ENCODE measurements at places on chromosomes 13 and 19.
A peak's percentile ranks its signal among the peaks of the same experiment; 100 is the strongest.

- DNase-seq, result peak; percentile 9
Measured at GRCh38 chr13:40304391-40304790, 362.1 kb downstream of the FOXO1 start.

GRCh38 chr19:40982594-40983101, 8.4 kb upstream of the CYP2B6 start:
- no peak for DNase-seq

DNA sequence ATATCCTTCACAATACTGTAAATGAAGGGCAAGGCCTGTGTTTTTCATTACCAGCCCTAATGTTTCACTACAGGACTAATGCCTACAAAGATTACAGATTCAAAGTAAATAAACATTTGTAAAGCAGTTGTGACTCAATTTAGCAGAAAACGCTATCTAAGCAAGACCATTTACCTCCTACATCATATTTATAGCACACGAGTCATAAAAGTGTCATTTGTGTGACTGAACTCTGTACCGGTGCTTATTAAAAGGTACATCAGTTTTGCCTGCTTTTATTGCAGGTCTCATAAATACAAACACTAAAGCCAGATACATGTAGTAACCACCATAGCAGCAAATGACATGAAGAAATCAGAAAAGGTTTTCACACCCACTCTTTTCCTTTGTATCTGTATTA, 61.5 kb upstream of the SLC15A1 start:
- DNase-seq, result no peak

GRCh38 chr19:33510462-33511194, 11.0 kb downstream of the PEPD start:
- DNase-seq, result no peak

- no peak for DNase-seq
Measured at GRCh38 chr19:43101950-43102349, 19.4 kb upstream of the PSG2 start.

DNA sequence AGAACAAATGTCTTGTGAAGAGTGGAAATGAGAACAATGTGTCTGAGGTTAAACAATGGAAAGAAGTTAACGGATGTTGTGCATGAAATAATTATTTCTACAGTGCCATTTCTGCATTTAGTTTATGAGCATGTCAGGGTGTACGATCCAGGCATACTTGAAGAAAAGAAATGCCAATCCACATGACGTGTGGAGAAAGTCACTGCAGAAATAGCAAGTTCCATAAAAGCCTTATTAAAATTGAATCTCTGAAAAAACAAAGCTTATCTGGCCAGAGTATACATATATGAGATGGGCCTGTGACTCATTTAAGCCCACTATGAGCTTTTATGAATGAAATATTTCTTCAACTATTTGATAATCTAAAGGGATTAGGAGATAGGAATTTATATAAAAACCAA, 426.1 kb downstream of the EFNB2 start:
- DNase-seq, result no peak

DNA sequence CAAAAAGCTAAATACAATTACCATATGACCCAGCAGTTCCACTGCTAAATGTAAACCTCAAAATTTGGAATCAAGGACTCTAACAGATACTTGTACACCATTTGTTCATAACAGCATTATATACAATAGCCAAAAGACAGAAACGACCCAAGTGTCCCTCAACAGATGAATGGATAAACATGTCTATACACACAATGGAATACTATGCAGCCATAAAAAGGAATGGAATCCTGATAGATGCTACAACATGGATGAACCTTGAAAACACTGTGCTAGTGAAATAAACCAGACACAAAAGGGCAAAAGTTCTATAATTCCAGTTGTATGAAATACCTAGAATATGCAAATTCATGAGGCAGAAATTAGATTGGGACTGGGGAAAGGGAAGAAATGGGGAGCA, 12.2 kb downstream of the NEK3 start:
- DNase-seq, result no peak

DNA sequence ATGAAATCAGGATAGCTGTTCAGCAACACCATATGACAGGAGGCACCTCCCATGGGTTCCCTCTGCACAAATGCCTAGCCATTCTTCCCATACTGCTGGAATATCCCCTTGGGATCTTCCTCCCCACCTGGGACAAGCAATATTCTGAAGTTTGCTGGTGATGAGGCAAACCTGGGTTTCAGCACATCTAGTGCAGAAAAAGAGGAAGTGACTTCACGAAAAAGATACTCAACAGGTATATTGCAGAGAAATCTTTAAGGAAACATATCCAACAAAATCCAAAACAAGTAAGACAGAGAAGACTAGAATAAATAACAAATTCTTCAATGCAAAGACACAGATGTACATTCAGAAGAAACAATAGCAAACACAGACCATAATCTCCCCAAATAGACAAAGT, 1497.0 kb downstream of the PCDH9 start:
- DNase-seq, result no peak

DNA sequence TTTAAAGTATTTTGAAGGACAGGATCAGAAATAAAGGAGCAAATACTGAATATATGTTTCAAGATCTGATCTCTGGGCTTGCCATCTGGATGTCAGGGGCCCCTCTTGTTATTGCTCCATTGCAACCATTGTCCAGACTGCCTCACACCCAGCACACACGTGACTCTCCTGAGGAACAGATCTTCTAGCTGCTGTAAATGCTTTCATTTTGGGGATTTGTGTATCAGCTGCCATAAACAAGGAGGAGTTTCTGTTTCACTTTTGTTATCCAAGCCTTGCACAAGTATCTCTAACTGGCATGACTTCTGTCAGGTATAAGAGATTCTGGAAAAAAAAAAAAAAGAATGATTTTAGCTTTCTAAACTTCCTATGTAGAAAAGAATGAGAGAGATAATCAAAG, 1624.1 kb upstream of the PRR20A start:
- DNase-seq, result no peak

GRCh38 chr13:113955235-113955634, 18.6 kb downstream of the C13orf46 start:
- no peak for DNase-seq

DNA sequence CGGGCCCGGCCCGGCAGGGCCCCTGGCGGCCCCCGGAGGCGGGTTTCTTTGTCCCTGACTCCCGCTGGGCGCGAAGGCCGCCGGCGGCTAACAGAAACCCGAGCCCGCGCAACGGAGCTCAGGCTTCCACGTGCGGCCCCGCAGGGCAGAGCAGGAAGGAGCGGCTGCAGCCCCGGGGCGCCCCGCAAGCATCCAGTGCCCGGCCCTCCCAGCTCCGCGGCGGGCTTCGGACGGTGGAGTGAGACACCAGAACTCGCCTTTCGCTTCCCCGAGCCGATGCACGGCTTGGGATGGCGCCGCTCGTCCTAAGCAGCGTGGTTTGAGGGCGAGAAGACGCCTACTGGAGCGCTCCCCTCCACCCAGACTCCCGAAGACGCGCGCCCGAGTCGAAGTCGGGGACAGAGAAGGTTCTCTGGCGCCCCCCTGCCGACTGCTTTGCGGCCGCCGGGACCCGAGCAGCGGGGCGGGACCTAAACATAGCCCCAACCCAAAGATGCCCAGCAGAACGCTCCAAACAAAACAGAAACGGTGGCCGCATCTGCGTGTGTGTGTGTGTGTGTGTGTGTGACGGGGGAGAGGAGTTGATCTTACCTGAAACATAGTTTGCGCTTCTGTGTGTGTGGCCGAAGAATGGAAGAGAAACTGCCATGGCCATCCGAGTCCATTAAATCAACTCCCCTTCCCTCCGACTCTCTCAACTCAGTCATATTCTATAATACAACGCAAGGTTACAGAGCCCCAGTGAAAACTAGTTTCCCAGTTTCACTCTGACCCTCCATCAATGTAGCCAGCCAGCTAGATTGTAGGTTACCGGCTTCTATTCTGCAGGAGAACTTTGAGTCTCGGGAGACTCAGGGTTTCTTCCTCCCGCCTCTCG, 629 bp upstream of the FGF9 start:
- no peak for DNase-seq

- no peak for DNase-seq
Measured at GRCh38 chr13:114226088-114226487, 8.6 kb upstream of the CDC16 start.

DNA sequence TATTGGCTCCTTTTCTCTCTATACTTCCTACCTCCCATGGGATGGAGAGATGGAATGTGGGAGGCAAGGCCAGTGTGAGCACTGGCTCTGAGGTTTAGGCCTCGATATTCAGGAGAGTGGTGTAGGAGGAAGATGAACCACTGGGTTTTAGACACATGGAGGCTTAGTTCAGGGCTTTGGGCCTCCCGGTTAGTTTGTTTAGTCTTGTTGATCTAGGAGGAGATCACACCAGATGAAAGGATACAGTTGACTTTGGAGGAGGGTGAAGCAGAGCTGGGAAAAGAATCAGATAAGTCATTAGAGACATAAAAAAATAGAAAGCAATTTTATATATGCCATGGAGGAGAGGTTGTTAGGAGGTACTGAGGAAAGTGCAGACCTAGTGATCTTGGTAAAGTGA, 30.9 kb downstream of the RNASEH2B start:
- no peak for DNase-seq

DNA sequence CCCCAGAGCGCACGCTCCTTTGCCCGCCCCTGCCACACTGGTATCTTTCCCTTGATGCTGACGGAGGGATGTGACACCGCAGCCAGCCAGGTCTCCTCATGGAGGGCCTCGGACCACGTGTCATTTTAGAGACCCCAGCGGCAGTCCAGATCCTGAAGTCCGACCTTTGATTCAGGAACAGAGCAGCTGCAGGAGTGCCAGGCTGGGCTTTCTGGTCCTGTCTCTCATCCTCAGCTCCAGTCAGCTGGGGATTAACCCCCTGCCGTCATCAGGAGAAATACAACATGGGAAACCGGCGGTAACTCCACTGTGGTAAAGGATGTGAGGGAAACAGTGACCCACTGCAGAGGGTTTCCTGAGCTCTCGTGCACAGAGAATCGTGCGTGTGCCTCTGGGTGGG, 140.6 kb downstream of the SIPA1L3 start:
- DNase-seq, result no peak

DNA sequence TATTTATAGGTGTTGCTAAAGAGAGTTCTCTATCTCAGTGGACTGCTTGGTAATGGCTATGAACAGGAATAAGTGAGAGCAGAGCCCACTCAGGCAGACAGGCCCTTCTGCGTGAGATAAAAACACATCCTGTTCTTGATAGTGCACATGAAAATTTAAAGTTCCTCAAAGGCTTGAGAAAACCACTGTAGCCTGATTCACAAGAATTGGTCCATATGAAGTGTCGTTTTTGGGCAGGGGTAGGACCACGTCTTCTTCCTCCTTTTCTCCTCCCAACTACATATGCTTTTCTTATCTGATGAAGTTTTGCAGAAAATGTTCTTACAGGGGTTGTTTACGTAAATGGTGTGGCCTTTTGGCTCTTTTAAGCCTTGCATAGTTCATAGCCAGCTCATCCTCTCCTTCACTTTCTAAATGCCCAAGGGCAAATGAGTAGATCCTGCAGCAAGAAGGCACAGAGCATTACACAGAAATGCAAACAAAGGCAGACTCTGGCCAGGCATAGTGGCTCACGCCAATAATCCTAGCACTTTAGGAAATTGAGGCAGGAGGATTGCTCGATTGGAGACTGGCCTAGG, 53.8 kb downstream of the RNF6 start:
- DNase-seq, result no peak

DNA sequence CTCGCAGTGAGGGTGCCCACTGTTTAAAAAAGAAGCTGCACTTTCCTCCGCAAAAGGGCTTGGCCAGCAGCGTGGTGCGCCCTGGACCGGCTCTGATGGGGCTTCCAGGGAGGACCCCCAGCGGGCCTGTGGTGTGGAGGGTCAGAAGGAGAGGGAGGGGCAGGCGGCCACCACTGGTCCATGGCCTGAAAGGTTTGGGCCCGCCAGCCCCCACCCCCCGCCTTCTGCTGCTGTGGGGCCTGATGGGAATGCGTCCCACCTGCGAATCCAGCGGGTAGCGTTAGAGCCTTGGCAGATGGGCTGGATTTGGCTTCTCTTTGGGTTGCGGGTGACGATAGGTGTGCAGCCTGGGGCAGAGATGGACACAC, 34.7 kb downstream of the TMEM255B start:
- no peak for DNase-seq

DNA sequence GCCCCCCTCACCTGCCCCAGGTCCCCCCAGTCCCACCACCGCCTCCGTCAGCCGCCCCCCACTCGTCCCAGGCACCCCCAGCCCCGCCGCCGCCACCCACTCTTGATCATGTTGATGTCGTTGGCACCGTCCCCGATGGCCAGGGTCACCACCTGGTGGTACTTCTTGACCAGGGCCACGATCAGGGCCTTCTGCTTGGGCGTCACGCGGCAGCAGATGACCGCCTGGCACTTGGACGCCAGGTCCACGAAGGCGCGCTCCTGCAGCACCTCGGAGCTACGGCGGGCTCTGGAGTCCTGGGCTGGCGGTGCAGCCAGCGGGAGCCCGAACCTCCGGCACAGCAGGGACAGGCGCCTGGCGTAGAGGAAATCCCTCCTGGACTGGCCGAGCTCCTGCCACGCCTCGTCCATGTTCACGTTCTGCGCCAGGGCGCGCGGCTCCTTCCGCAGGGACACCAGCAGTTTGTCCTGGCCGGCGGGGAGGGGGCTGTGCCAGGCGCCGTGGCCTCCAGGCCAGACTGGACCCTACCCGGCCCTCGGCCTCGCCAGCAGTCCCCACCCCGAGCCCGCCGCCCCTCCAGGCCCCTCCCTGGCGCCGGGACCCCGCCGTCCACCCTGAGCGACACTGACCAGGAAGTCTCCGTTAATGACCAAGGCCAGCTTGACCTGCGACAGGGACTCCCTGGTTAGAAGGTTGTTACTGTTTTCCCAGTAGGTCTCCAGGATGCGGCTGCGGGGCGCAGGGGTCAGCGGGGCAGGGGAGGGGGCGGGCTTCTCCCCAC, 22.6 kb downstream of the ATP8B3 start:
- DNase-seq, result no peak

DNA sequence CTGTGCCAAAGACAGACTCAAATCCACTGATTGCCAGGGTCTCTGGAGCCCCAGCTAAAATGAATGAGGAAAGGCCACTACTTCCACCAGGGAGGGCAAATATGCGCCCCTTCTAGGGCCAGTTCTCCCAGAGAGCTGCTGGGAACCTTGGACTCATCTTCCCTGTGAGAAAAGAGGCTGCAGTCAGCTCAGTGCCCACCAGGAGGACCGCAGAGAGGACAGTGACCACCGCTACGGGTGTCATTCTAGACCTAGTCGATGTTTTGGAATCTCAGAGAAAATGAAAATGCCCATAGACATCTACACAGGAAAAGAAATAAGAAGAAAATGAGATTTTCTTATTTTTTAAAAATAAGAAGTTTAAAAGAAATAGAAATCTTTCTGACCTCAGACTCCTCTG, 235.1 kb downstream of the UQCRFS1 start:
- DNase-seq, result no peak

DNA sequence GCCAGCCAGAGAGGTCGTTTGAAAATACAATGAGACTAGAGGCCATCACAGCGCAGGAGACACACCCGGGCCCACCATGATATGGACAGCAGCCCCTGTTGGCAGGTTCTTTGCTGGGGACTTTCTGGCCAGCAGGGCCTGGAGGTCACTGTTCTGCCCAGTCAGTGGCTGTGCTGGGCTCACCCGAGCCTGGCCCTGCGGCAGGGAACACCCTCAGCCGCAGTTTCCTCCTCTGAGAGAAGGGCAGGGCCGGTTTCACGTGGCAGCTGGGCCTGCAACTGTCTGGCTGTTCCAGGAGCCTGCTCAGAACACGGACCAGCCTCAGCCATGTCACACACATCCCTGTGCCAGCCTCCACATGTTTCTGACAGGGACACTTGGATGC, 39.4 kb downstream of the ADPRHL1 start:
- DNase-seq, result no peak

- peak; percentile 97 for DNase-seq
Measured at GRCh38 chr13:33721724-33722123, 96.2 kb upstream of the RFC3 start.
